Osteocyte (in vitro differentiated cells): ENCODE measurements at places on chromosomes 5 and 9. TPM values are rescaled to one million over a fixed set of nuclear protein-coding genes. Genes with fewer than 3 reads are reported as not detected.

DNA sequence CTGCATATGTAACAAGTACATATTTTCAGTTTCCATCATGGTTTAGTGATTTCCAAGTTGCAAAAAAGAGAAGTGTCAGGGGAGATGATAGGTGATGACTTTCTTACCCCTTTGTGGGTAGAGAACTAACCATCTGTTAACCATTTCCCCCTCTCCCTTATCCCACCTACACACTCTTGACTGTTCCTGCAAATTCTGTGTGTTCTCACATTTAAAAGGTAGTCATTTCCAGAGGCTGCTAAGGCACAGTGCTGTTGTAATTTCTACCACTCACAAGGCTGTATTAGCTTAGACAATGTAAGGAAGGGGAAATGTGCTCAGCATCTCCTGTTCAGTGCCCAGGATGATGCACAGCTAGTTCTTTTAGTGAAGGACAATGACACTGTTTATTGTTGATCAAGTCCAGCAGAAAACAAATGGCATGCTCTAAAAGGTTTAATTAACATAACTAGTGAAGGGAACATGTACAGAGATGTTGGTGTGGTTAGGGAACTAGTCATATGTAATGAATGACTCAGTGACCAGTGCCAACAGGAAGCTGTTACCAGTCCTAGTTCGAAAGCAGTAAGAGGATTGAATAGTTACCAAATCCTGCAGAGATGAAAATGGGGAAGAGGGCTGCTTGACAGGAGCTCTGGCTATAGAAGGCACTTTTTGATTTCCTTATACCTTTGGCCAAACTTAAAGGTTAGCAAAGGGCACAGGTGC is 165.1 kb downstream of the PLK2 start:
- DNase-seq: no peak
- no peaks in the 10 kb centered on the region for H3K27me3 ChIP-seq
- H3K36me3 ChIP-seq: no peaks in the 10 kb centered on the region
- no peak overlapping the region for H3K27ac ChIP-seq

GRCh38 chr9:136631038-136632000 is 31.4 kb upstream of the EGFL7 start:
- no peak overlapping the region for H3K4me3 ChIP-seq
- H3K27me3 ChIP-seq: no peaks in the 10 kb centered on the region
- no peak overlapping the region for H3K27ac ChIP-seq
- peaks cover 13% of the 10 kb centered on the region for H3K4me1 ChIP-seq
- DNase-seq: no peak

The CRHBP gene
- total RNA-seq: 7.1 and 9.6 TPM in 2 replicates

DNA sequence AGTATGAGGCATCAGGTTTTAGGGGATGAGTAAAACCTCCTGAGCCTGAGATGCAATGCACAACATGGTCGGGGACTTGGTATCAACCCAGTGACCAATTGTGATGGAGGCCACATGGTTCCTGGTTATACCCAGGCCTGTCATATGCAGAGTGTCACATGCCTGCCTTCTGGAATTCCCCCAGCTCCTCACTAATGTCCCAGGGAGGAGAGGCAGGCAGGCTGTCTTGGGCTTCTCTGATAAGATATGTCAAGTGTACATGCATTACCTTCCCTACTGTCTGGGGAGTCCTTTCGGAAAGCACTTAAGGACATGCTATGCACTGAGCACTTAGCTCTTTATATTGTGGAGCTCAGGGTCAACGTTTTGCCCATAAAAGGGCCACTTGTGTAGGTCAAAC is 14.2 kb upstream of the PALM2AKAP2 start:
- no peaks in the 10 kb centered on the region for H3K27me3 ChIP-seq
- DNase-seq: no peak
- no peak overlapping the region for H3K27ac ChIP-seq
- no peaks in the 10 kb centered on the region for H3K36me3 ChIP-seq

DNA sequence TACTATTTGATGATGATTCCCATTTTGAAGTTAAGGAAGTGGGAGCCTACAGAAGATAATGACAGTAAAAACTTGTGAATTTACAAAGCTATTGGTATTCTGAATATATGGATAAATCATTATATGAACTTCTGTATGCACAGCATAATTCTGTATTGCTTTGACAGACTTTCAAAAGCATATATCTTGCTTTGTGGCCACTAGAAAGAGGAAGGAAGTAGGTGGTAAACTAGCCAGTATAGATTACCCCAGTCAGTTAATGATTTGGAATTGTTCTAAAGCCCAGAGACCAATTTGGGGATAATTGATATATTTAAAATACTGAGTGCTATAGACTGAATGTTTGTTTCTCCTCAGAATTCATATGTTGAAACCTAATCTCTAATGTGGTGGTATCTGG is 53.0 kb downstream of the NR2F1 start:
- DNase-seq: no peak
- H3K36me3 ChIP-seq: no peaks in the 10 kb centered on the region
- no peaks in the 10 kb centered on the region for H3K4me1 ChIP-seq
- H3K4me3 ChIP-seq: no peak overlapping the region

DNA sequence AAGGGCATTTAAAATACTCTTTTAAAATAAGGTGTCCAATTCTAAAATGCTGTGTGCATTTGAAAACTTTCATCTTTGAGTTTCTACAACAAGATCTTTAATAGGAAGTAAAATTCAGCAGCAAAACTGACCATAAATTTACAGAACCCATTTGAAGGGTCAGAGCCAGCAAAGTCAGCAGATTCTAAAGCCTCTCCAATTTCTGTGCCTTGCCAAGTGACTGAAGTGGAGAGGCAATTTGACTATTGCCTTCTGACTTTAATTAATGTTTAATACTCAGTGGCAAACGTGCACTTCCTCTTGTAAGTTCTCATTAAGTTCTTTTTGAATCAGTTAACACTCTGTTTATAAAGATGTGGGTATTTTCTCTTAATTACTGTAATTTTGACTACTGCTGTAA is 155.2 kb downstream of the BAAT start:
- no peak overlapping the region for H3K4me3 ChIP-seq
- no peaks in the 10 kb centered on the region for H3K36me3 ChIP-seq
- no peak for DNase-seq
- no peaks in the 10 kb centered on the region for H3K4me1 ChIP-seq
- no peak overlapping the region for H3K27ac ChIP-seq

DNA sequence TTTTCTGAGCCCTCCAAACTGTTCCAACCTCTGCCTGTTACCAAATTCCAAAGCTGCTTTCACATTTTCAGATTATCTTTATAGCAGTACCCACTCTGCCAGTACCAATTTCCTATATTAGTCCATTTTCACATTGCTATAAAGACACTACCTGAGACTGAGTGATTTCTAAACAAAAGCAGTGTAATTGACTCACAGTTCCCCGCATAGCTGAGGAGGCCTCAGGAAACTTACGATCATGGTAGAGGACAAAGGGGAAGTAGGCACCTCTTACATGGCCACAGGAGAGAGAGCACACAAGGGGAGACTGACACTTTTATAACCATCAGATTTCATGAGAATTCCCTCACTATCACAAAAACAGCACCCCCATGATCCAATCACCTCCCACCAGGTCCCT is 105.0 kb downstream of the DTWD2 start:
- no peaks in the 10 kb centered on the region for H3K4me1 ChIP-seq
- H3K27me3 ChIP-seq: no peaks in the 10 kb centered on the region
- H3K4me3 ChIP-seq: no peak overlapping the region
- H3K27ac ChIP-seq: no peak overlapping the region
- no peak for DNase-seq
- H3K36me3 ChIP-seq: peaks cover 1% of the 10 kb centered on the region
